ENCODE measurements at places on chromosomes 12 and 14.

- no peak for DNase-seq
Measured at GRCh38 chr12:7161811-7162210, 27.7 kb upstream of the PEX5 start.

DNA sequence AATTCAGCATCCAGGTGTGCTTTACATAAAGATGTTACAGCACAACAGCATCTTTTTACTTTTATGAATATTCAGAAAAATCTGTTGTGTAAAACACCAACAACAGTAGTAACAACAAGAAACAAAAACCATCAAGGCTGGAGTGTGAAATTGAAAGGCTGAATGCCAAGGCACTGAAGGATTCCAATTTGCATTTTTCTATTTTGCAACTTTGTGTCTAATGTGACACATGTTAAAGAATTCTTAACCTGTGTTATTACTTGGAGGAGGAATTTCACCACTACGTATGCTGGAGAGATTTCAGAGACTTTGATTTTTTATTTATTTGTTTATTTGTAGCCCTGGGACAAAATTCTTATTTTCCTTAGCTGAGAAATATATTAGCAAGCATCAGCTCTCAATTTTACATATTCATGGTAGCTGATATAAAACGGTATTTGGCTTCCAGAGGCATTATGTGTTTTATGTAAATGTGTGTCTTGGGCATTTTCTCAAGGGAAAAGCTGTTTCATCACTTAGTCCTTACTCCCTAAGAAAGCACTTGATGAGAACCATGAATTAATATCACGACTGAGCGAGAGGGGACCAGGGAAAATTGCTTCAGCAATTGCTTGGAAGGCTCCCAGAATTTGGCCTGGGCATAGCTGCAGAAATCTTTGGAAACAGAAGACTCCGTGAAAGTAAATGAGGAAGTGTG is 475.4 kb downstream of the TMEM132D start:
- DNase-seq = no peak

DNA sequence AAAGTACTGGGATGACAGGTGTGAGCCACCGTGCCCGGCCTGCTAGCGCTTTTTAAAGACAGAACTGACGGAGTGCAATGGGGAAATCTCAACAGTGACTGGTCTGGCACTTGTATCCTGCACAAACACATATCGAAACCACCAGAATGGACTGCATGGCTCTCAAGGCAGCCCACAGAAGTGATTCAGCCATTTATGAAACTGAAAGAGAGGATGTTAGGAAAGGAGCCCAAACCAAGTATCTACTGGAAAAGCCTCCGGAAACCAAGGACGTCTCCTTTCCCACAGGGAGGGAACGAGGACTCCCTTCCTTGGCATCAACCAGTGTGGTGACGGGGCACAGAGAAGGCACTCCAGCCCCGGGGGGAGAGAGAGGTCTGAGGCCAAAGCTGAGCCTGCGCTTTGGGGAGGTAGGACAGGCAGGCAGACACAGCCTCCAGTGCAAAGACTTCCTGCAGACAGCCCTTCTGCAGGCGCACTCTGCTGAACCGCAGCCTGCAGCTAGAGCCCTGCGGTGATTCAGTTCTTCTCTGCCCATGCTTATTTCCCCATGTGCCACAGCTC is 16.5 kb downstream of the SLC15A4 start:
- no peak for DNase-seq

- DNase-seq = no peak
Measured at GRCh38 chr12:26327975-26328644, 132.7 kb downstream of the SSPN start.

GRCh38 chr12:22416801-22417200 is 82.3 kb upstream of the ST8SIA1 start:
- no peak for DNase-seq

DNA sequence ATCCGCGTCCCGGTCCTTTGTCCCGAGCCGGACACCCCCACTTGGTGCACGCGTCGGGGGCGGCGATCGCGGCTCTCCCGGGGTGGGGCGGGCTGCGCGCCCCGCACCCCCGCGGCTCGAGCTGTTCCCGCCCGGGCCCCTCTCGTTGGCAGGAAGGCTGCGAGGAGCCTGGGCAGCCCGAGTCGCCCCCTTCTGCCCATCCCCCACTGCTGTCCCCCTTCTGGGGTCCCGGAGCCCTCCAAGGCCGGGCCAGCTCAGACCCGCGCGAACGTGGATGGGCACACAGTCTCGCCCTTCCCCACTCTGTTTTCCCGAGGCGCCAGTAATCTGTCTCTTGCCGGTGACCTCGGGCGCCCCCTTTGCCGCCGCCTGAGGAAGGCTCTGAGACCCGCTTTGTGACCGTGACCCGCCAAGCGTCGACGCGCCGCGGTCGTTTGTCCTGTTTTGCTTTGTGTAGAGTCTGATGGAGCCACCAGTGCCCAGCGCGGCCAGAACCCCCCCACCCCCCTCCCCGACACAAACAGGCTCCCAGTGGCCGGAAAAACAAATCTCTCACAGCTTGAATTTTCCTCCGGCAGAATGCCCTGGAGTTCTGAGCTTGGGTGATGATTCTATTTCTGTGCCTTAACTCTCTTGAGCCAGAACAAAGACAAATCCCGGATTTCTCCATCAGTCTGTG is 610 bp downstream of the C14orf132 start:
- no peak for DNase-seq

DNA sequence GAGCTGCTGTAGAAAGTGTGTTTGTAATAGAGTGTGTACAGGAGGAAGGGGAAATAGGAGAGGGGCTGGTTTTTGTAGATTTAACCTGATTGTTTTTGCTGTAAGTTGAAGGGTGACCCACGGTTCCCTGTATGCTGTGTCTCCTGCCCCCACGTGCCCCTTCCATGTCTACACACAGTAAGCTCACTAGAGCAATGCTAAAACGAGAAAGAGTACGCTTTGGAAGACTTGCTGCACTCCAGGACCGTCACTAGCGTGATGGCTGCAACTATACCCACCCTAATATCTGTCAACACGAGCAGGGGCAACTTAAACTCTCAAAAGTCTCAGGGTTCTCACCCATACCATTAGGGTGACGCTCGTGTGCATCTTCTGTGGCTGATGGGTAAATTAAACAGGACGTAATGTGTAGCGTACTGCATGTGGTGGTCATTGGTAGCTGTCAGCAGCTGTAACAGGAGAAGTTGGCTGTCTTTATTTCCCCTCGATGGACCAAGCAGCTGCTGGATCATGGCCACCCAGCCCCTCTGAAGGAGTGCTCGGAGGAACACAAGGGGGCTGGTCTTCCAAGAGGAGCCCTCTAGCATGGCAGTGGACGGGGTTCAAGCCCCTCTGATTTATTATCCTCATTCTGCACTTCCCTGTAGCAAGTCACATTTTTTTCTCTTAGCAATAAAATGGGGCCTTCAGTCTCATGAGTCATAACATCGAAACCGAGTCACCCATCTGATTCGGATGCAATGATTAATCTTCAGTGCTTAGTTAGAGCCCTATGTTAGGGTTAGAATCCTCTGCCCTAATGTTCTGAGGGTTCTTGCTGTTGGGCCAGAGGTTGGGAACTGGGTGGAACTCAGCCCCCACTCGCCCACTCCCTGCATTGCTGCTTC is 14.0 kb downstream of the CCND2 start:
- no peak for DNase-seq

GRCh38 chr12:88960213-88960878 is 380.1 kb upstream of the KITLG start:
- no peak for DNase-seq

DNA sequence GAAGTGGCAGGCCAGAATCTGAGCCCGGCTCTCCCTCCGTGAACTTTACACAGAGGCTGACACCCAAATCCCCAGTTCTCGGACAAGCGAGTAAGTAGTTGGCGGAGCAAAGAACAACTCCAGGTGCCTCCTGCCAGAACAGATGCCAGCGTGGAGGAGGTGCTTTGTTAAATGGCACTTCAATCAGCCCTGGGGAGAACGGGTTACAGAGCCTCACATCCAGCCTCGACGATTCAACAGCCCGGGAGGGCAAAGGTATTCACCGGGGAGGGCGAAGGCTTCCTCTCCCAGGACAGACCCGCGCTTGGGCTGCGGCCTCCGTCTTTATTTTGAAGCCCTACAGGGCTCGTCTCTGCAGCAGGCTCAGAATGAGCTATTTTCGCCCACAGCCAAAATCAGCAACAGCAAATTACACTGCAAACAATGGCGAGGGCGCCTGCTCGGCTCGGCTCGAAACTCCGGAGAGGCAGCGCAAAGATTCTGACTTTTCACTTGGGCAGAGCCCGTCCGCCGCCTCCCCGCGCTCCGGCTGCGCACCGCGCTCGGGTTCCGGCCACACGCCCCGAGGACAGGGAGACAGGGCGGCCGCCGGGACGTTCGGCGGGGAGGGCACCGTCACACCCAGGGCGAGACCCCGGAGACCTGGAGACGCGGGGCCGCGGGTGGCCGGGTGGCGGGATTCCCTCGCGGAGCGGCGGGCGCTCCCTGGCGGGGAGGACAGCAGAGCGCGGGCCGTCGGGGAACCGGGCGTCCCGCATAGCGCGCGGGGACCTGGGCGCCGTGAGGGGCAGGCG is 811 bp downstream of the TMCC3 start:
- DNase-seq = no peak

DNA sequence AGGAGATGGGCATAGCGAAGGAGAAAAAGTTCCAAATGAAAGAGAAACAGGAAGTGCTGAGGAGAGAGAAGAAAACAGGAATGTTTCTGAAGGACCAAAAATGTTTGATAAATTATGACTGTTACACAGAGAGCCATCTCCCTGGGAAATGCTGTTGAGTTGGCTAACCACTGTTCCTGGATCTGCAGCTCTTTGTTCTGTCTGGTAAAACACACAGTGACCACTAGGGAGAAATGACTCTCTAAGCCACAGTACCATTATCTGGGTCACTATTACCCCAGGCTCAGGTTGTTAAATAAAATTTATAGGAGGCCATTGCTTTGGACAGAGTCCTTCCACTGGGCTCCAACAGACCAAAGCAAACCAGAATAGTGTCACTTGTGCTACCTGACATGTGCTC is 219.3 kb downstream of the CRADD start:
- no peak for DNase-seq

GRCh38 chr14:101020834-101021370 is 117.4 kb upstream of the RTL1 start:
- no peak for DNase-seq

GRCh38 chr12:93380480-93381121 is 2.9 kb downstream of the NUDT4 start:
- DNase-seq = no peak

- DNase-seq = no peak
Measured at GRCh38 chr14:104852280-104852663, 12.8 kb upstream of the CEP170B start.

DNA sequence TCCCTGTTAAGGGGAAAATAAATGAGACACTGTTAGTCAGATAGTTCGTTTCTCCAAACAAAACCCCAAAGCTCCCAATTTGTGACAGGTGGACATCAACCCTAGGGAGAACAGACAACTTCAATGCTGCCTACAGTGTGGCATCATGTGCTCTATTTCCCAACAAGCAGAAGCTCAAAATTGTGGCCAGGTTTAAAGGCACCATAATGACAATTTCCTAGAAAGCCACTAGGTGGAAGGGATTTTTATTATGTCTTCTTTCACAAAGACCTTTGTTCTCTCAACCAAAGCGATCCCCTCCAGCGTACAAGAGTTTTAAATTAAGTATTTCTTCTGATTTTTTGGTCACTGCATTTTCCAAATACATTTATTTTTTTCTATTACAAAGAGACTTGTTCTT is 88.0 kb upstream of the MBIP start:
- no peak for DNase-seq

DNA sequence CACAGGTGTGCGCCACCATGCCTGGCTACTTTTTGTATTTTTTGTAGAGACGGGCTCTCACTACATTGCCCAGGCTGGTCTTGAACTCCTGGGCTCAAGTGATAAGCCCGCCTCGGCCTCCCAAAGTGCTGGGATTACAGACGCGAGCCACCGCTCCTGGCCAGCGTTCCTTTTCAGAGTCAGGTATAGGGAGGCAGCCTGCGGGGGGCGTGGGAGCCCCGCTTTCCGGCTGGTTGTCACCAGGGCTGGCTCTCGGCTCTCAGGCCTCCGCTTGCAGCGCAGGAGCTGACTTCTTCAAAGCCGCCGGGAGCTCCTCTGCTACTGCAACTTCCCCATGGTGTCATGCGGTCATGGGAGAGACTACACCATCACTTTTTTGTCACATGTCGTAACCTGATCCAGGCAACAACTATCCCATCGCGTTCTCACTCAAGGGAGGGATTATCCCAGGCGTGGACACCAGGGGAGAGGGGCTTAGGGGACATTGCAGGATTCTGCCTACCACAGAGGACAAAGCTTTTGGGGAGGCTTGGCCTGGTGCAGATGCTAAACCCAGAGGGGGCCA is 129.4 kb downstream of the SCARB1 start:
- no peak for DNase-seq

DNA sequence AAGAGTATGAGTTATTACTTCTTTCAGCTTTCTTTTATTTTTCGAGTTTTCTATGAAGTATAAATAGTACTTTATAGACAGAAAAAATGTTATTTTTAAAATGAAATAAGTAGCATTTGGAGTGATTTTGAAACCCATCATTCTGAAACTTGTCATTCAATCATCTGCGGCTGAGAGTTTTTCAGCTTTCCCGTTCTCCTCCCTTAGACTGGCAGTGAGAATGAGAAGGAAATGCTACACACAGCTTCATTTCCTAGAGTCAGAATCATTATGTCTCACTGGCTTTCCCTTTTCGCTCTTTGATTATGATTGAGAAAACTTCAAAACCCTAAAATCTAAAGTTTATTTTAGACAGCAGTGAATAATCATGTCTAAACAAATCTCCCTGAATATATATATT is 33.7 kb upstream of the GNPNAT1 start:
- no peak for DNase-seq

DNA sequence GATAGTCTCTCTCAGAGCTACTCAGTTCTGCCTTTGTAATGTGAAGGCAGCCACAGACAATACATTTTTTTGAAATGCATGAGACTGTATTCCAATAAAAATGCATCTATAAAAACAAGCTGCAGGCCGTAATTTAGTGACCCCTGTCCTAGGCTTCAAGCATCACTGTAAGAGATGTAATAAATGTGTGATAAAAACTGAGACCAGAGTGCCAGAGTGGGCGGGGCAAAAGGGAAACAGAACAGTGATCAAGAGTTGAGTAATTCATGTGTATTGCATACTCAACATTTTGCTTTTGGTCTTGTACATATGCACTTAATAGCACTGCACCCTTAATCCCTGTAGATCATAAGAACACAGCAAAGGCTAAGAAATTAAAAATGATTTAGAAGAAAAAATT is 743.5 kb downstream of the DIO2 start:
- no peak for DNase-seq

DNA sequence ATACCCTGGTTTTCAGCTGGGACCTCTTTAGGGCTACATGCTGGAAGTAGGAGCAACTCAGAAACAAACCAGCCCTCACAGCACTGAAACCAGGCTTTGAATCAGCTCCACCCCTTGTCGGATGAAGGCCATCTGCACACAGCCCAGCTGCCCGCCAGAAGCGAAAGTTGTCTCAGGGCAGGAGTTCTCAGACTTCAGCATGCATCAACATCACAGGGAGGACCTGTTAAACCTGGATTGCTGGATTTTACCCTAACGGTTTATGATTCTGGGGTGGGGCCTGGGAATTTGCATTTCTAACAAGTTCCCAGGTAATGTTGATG is 10.9 kb downstream of the SYNDIG1L start:
- no peak for DNase-seq
